ENCODE measurements at places on chromosomes 7 and 10.

DNA sequence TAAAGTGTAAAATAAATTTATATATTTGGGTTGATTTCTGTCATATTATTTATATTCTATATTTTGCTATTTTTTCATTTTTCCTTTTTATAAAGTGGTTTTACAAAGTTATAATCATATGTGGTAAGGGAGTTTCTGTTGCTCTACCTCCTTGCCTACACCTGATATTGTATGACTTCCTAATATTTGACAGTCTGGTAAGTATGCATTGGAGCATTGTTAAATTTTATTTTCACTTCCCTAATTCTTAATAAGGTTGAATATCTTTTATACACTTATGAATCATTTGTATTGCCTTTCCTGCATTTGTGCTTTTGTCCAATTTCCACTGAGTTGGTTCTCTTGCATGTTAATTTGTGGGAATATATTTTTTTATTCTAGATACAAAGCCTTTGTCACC, 492.4 kb downstream of the GRID1 start:
- DNase-seq, result no peak

- no peak for DNase-seq
Observed at GRCh38 chr7:70416347-70416985, 715.5 kb upstream of the GALNT17 start.

DNA sequence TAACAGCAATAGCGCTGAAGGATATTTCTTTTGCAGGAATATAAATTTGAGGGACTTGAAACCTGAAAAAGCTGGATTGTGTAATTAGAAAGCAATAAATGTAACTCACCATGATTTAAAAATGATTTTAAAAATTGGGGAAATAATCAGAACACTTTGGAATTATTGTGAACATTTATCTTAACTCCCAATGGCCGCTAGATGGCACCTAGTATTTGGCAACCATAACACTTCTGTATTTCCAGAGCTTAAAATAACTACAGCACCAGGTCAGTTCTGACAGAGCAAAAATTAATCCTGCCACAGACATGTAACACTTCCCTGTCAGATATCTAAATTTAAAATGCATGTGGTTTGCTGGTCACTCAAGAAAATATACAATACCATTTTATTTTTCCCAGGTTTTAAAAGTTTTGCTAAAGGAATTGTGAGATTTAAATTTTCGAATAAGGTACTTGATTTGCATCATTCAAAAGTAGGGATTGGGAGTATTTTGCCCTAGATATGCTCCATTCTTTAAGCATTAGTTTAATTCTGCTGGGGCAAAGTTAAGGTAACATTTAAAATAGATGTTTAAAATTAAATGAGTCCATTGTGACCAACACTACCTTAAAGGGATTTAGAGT, 144.5 kb downstream of the PPP1R3A start:
- DNase-seq, result peak; percentile 50

DNA sequence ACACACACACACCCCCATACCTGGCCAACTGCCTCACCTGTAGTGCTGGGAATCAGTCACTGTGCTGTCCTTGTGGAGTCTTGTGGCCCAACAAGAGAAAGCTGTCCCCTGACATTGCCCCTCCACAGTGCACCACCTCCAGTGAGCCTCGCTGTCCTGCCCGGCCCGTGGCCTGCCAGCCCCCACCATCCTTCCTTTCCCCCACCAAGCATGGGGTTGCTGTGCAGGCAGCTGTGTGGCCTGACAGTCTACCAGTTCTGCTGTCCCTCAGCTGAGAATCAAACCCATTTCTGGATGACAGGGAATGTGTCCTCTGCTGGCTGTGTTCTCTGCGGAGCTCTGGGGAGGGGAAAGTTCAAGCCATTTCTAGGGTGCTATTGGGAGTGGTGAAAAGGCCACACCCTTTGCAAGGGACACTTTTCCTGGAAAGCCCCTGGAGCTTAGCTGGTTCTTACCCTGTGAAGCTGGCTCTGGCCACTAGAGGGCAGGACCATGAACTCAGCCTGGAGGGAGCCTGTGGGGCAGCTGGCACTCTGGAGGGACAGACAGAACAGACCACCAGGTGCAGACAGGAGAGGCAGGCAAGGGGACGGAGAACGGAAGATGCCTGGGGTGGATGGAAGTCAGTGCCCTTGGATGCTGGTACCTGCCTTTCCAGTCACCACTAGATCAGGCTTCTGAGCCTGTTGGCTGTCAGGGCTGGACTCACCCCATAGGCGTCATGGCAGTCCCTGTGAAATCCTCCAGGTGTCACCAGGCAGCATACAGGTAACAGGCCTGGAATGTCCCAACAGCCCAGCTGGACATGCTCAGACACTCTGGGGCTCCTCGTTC, 10.5 kb upstream of the MTPAP start:
- no peak for DNase-seq

DNA sequence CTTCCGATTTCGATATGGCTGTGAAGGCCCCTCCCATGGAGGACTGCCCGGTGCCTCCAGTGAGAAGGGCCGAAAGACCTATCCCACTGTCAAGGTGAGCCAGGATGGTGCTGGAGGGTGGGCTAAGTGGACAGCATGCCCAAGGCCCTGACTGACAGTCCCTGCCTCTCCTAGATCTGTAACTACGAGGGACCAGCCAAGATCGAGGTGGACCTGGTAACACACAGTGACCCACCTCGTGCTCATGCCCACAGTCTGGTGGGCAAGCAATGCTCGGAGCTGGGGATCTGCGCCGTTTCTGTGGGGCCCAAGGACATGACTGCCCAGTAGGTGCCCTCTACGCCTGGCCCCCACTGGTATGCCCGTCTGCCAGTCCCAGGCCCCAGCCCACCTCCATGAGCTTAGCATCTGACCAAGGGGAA, 1.2 kb downstream of the NFKB2 start:
- DNase-seq, result no peak

GRCh38 chr7:156610130-156610529, 30.4 kb upstream of the RNF32 start:
- no peak for DNase-seq

- peak; percentile 69 for DNase-seq
Observed at GRCh38 chr7:91784469-91784868, 96.0 kb downstream of the MTERF1 start.

DNA sequence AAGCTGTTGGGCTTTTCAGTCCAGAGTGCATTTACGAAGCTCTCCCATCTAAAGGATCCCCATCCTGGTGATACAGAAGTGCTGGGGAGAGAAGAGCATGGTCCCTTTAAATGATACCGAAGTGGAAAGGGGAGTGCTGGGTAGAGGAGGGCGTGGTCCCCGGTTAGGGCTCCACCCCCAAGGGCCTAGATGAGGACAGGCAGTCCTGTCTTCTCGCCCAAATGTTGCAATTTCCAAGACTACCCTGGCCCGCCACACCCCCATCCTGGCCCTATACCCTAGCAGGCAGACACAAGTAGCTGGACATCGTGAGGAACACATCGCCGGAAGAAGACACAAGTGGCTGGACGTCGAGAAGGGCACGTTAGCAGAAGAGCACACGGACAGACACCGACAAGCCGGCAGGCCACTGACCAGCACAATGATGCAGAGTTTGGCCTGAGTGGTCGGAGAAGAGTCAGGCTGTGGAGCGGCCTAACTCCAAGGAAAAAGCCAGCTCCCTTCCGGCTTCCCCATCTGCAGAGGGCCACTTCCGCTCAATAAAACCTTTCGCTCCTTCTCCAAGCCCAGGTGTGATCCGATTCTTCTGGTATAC, 439.5 kb upstream of the NRP1 start:
- no peak for DNase-seq

GRCh38 chr10:12704488-12704887, 297.0 kb downstream of the CCDC3 start:
- DNase-seq, result no peak

GRCh38 chr10:112349521-112350085, 24.3 kb upstream of the ACSL5 start:
- DNase-seq, result no peak

GRCh38 chr7:47573758-47574481, 8.0 kb downstream of the TNS3 start:
- peak; percentile 56 for DNase-seq

- no peak for DNase-seq
Observed at GRCh38 chr10:107544706-107545520, 380.4 kb upstream of the SORCS1 start.

- no peak for DNase-seq
Observed at GRCh38 chr7:138738114-138738513, 37.0 kb upstream of the SVOPL start.

DNA sequence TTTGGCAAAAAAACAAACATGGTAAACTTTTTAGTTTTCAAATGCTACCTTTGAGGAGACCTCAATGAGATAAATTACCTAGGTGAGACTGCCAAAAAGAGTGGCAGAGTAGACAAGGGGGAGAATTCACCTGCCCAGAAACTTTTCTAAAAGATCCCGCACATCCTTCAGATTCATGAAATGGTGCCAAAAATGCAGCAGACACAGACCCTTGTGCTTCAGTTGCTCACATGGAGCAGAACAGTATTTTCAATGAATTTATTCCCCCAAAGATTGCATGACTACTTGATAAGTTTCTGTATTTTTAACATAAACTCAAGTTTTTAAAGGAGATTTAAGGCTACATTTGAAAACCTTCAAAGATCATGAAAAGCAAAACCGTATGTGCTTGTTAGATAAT, 270.0 kb downstream of the TRIL start:
- DNase-seq, result no peak

DNA sequence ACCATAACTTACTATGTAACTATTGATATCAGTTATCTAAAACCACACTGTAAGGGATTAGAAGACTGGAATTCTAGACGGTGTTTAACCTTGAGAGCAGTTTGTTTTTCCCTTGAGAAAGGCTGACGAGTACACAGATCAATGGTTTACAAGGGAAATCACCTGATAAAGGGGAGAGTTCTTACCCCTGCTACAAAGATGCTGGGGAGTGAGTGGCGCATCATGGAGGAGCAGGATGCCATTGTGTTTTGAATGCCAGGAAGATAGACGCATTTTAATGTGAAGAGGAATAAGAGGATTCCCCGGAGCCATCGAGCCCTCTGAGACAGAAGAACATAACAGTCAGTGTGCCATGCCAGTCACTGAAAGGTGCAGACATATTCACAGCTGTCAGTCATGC, 145.2 kb downstream of the PKD1L1 start:
- DNase-seq, result no peak

DNA sequence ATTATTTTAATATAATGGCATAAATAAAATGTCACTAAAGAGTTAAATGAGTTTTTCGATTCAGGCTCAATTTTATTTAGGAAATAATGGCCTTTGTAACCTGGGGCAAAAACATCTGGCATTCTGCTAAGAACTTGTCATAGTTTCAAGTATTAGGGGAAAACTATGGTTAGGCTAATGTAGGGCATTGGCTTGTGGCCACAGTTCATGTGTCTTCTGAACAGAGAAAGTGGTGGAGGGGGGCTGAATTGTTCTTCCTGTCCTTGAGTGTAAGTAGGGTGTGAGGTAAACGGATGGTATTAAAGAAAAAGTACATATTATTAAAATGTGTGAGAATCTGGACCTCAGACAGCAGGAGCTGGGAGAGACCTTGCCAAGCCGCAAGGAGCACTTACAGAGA, 69.1 kb upstream of the KLF14 start:
- no peak for DNase-seq

- DNase-seq, result no peak
Observed at GRCh38 chr10:5569568-5569967, 44.8 kb downstream of the CALML3 start.

DNA sequence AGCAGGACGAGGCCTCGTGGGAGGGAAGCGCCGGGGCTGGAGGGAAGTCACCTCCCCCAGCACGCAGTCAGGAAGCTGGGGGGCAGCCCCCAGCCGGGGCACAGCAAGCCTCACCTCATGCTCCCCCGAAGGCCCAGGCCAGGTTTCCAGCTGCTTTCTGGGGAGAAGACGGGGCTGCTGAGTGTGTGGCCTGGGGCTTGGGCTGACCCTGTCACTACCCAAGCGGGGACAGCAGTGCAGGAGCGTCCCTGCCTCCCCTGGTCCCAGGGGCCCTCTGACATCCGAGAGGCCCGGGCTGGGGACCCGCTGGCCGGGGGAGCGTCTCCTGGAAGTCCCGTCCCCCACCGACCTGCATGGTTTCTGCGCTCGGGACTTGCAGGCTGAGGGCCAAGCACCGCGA, 19.7 kb upstream of the NKX6-2 start:
- DNase-seq, result no peak

DNA sequence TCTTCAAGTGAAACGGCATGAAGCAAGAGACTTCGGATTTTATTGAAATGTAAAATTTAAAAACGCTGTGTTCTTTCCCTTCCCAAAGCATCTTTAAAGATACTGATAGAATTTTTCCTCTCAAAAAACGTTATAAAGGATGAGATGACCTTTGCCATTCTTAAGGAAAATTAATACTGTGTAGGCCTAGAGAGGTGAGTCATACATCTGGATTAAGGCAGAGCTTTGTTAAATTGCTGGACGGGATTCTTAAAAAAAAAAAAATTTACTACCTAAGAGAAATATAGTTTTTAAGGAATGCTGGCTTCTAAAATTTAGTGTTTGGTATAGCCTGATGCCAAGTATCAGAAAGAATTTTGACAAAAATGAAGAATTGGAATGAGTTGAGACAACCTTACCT, 6.3 kb upstream of the HBP1 start:
- DNase-seq, result no peak

GRCh38 chr7:120462991-120463390, 190.0 kb downstream of the KCND2 start:
- no peak for DNase-seq

DNA sequence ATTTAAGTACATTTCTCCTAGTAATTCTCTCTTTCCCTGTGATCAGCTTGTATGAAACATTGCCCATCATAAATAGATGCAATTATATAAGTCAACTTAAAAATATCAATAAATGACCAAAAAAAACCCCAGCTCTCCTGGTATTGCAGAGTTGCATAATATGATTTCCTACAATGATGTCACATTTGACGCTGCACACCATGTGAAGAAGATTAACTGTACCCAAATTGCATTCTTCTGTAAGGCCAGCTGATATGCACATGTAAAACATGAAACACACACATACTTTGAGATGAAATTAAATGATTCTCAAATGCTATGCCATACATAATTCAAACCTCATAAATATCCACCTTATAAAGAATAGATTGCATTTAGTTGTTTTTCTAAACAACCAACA, 115.5 kb downstream of the AGMO start:
- no peak for DNase-seq

DNA sequence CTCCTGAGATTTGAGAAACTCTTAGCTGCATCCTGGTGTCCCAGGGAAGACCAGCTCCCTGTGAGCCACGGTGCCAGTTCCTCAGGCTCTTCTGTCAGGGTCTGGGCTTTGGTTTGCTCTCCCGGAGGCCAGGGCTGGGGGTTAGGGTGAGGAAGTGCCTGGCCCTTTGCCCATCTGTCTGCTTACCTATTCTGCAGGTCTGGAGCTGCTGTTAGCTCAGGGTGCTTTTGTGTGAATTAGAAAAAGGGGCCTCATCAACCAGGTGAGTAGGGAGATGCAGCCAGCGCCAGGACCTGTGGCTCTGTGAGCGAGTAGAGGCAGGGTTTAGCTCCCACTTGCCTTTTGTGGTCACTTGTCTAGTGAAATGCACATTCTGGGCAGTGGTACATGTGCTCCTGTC, 109.4 kb downstream of the DOCK1 start:
- DNase-seq, result no peak

GRCh38 chr10:117609095-117609795, 66.7 kb downstream of the EMX2 start:
- no peak for DNase-seq

- DNase-seq, result no peak
Observed at GRCh38 chr7:91348711-91349110, 84.5 kb downstream of the FZD1 start.

Data from SK-N-MC (cell line).